NAMALWA (cell line): ENCODE measurements at places on chromosomes 7 and 10.

- no peak for DNase-seq
Measured at GRCh38 chr10:66852811-66853210, 73.0 kb upstream of the LRRTM3 start.

DNA sequence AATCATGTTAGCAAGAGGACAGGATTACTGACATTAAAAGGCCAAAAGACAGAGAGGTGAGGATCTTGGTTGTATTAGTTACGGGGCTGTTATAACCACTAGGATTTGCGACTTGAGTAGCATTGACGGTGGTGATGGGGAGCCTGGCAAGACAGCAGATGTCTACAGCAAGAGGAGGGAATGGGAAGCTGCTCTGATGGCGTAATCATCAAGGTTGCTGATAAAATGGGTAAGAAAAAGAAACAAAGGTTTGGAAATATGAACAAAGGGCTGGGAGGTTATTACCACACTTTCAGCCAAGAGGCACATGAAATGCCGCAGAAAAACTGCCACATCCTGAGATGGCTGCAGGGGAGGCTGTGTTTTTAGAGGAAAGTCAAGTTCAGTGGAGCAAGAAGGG, 33.9 kb downstream of the TMEM229A start:
- no peak for DNase-seq

- no peak for DNase-seq
Measured at GRCh38 chr7:84877943-84878570, 308.8 kb downstream of the SEMA3D start.

- no peak for DNase-seq
Measured at GRCh38 chr7:143352531-143353002, 9.9 kb downstream of the FAM131B start.

GRCh38 chr10:88097092-88097516, 233.7 kb downstream of the PTEN start:
- DNase-seq: no peak

GRCh38 chr7:78605119-78605518, 806.5 kb downstream of the PHTF2 start:
- DNase-seq: no peak

DNA sequence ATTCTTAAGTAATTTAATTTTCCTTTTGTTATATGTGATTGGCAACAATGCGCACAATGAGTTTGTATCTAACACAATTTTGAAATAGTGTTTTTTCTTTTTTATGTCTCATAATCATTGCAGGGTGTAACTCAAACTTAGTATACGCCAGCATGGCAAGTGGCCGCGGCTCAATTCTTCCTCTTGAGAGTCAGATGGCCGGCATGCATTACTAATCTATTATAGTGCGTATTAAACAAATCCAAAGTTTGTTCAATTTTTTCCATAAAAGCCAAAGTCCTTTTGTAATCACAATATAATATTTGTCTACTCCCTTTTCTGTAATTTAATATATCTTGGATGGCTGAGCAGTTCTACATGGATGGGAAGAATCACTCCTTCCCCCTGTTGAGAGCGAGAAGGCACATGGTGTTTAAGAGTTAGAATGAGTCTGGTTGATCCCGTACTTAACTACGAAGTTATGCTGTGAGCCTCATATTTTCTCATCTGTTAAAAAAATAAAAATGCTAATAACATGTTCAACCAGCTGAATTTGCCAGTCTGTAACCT, 12.7 kb downstream of the EPDR1 start:
- DNase-seq: no peak

GRCh38 chr7:101729241-101729883, 88.1 kb upstream of the CUX1 start:
- no peak for DNase-seq

DNA sequence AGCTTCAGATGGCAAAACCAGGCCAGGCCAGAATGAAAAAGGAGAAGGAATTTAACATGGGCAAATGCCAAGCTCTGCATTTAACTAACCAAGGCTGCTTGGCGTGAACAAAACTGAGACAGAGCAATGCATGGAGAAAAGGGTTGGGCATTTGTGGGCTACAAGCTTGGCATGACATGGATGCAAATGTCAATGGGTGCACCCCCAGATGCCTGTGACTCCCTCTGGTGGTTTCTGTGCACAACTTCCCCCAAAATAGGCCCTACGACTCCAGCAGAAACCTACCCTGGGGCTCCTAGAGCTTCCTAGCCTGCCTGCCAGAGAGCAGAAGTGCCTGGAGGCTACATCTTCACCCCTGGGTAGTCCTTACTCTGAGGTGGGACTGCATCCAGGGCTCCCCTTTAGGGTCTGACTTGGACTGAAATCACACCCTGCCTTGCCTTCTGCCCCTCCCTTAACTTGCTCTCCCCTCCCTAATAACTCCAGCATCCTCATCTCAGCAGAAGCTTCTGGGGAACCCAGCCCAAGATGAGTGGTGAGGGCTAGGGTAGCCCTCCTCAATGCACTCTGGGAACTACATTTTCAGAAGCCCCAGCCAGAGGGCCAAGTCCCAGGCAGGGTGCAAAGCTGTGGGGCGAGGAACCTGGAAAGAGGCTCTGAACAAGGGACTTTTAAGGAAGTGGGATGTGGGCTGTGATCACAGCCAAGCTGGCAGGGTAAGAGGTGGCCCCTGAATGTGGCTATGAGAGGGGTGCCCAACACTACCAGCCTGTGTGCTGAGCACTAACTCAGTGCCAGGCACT, 11.3 kb downstream of the GPRIN2 start:
- peak; percentile 68 for DNase-seq

DNA sequence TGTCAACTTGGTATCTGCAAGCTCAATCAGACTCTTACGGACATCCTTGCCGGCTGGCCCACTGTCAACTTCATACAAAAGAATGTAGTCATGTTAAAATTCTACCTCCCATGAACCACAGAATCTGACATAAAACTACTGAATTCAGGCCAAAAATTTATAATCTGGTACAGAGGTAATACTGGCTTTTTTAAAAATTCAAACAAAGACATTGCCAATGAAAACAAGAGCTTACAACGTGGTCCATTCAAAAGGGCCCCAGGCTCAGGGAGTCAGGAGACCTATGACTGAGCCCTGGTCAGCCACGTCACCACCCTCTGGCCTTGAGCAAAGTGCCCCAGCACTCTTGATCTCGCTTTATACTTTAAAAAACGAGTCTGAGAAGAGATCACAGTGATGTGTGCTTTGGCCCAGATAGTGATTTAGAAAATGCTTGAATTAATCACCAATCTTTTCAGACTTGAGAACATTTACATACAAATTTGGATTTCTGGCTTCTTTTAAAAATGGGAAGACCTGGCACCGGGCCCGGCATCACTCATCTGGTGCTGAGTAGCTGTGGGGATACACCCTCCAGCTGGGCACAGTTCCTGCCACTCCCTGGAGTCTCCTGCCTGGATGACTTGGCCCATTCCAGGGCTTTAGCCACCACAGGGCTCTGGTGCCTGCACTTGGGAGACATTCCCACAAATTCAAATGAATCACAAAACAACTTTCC, 94.1 kb downstream of the PIP4K2A start:
- no peak for DNase-seq

GRCh38 chr7:137916564-137916963, 69.8 kb upstream of the DGKI start:
- DNase-seq: no peak

- no peak for DNase-seq
Measured at GRCh38 chr10:115861455-115861854, 411.6 kb downstream of the GFRA1 start.

GRCh38 chr10:110912374-110912773, 6.6 kb downstream of the BBIP1 start:
- DNase-seq: no peak

- no peak for DNase-seq
Measured at GRCh38 chr10:85613391-85613790, 753.2 kb downstream of the GRID1 start.

- DNase-seq: no peak
Measured at GRCh38 chr10:49356944-49357343, 38.9 kb downstream of the DRGX start.

- DNase-seq: no peak
Measured at GRCh38 chr10:30527623-30528428, 93.8 kb downstream of the MAP3K8 start.

DNA sequence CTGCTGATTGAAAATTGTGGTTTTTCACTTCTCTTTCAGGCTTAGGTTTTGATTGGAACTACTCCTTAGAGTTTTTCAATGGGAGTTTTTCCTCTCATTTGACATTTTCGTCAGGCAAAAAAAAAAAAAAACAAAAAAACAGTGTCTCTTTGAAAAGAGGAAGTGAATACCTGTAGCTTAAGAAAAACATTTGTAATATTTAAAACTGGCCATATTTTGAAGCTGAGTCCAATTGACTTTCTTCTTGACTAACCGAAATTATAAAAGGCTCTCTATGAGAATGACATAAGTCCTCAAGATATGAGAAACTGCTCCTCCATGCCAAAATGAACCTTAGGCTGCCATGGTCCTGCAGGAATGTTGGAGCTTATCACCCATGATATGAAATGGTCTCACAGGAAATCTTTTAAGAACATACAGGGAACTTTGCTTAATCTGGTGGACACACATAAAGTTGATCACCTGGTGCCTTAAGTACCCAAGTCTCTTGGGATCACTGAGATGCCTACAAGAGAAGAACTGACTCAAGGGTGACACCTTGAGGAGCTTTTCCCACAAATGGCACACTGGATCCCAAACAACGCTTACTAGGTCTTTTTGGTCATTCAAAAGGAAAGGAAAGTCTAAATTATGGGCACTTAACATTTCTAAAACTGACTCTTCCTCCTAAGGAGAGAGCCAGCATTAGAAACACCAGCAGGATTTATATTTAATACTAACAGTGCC, 263.4 kb downstream of the CDC14C start:
- DNase-seq: peak; percentile 33

DNA sequence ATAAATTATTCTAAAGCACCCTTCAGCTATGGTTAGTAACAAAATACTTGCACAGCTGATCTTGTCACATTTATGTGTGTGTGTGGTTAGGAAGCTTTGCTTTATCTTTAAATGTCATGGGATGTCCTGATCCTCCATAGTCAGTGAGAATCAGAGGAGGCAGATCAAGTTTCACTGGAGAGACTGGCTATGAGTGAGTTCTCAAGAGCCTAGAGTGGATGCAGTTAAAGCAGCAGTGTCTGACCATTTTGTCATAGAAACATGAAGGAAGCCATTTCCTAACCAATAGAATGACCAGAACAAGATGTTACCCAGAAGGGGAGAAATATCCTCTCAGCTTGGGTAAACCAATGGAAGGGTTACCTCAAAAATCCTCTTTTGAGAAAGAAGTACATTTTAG, 207.2 kb upstream of the DKK1 start:
- DNase-seq: no peak

DNA sequence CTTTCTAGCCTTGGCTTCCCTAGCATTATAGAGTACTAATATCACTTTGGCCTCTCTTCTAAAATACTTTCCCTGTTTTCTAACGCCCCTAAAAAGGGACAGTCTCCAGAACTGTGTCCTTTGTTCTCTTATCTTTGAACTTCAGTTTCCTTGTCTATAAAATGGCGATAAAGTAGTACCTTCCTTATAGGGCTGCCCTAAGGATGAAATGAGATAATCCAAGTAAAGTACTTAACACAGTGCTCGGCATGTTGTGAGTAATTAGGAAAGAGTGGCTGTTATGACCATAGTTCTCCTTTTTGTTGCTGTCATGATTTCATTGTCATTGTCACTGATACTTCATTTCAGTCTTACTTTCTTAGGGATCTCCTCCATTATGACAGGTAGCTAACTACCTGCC, 114.7 kb downstream of the EXOC4 start:
- DNase-seq: no peak

DNA sequence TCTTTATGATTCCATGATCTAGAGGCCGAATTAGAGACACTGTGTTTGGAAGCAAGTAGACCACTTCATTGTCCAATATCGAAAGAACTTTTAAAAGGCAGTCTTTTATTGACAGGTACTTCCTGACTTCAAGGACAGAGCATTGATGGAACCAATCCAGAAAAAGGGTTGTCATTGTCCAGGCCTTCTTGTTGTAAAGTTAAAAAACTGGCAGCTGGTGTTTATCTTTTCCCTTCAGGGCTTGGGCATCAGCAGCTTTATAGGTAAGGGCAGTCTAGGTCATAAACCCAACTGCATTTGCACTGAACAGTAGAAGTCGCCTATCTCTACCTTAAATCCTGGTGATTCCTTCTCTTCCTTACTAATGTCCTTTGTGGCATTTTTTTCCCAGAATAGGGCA, 95.6 kb downstream of the ST7 start:
- no peak for DNase-seq
